Aorta (tissue), 5 donors: ENCODE measurements at places on chromosomes 1 and 21.

- DNase-seq, result peak; percentile 69
Measured at GRCh38 chr1:67791686-67792085, 41.6 kb downstream of the GNG12 start.

DNA sequence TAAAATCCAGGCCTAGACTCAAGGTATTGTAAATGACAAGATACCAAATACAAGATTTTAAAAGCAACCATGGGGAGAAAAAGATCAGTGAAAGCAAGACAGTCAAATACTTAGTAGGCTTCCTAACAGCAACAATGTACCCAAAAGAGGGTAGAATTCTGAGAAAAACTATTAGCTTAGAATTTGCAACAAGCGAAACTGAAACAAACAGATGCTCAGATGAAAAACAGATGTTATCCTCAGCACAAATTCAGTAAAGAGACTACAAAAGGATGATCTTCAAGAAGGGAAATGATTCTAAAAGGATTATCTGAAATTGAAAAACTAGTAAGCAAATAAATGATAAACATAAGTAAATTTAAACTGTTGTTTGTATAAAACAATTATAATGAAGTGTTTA, 40.0 kb downstream of the PDC start:
- DNase-seq, result no peak

- no peak for DNase-seq
Measured at GRCh38 chr1:232428786-232429530, 201.0 kb downstream of the SIPA1L2 start.

DNA sequence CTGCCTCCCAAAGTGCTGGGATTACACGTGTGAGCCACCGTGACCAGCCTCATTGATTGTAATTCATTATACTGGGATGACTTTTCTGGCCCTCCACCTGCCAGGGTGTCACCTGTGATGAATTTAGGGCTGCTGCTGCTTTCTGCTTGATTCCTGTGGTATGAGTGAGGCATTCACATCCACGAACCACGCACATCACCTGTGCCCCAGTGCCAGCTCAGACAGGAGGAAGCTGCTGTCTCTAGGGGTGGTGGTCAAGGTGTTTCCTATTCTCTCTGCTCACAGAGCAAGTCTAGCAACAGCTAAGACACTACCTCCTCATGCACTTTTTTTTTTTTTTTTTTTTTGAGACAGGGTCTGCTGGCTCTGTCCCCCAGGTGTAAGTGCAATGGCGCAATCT, 12.3 kb upstream of the LDLRAD2 start:
- DNase-seq, result no peak

- DNase-seq, result peak; percentile 84
Measured at GRCh38 chr1:153404768-153405167, 11.6 kb upstream of the S100A7A start.

GRCh38 chr1:963301-963651, 2.9 kb downstream of the KLHL17 start:
- DNase-seq, result no peak

DNA sequence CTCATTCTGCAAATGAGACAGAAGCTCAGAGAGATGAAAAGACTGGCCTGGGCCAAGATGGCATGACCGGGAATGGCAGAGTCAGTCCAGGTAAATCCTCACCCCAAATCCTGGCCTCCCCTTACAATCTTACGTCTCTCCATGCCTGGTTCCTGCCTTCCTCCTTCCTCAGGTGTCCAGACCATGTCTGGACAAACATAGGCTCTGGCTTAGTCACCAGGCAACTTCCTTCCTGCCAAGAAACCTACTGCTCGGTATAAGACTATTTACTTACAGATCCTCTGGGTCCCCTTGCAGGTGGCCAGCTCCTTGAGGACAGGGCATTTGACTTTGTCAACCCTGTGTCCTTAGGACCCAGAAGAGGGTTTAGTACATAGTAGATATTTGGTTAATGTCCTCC, 69.4 kb upstream of the ROR1 start:
- DNase-seq, result no peak

DNA sequence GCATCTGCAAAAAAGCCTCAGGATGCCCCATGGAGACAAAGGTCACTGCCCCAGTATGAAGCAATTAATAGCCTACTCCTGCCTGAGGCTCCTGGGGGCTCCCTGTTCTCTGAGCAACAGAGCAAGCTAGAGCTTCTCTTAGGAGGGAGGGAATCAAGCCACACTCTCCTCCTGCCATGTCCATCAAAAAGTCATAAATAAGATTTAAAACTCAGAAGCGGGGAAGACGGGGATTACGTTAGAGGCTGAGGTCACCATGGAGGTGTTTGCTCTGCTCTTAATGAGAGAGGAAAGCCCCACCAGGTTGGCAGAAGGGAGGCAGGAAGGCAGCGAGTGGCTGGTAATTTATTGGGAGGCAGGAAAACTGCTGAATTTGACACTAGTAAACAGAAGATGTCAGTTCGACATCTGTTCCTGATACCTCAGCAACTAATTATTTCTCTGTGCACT, 98.4 kb upstream of the TNR start:
- no peak for DNase-seq

- DNase-seq, result no peak
Measured at GRCh38 chr1:212688341-212689047, 11.1 kb downstream of the BATF3 start.

DNA sequence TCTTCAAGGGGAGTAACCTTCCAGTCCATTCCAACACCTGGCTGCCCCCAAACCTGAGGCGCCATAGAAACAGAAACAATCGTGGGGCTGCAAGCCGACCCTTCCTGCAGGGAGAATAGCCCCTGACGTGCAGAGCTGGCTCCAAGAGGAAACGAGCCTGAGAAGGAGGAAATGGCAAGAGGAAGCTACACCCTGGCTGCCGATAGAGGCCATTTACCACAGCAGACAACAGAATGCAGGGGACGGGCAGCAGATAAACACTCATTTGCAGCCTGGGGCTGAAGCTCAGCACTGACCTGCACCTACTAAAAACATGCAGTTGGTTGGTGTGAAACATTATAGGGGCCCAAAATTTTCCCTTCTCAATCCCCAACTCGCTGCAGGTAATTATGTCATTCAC, 8.7 kb upstream of the TDRD10 start:
- no peak for DNase-seq

DNA sequence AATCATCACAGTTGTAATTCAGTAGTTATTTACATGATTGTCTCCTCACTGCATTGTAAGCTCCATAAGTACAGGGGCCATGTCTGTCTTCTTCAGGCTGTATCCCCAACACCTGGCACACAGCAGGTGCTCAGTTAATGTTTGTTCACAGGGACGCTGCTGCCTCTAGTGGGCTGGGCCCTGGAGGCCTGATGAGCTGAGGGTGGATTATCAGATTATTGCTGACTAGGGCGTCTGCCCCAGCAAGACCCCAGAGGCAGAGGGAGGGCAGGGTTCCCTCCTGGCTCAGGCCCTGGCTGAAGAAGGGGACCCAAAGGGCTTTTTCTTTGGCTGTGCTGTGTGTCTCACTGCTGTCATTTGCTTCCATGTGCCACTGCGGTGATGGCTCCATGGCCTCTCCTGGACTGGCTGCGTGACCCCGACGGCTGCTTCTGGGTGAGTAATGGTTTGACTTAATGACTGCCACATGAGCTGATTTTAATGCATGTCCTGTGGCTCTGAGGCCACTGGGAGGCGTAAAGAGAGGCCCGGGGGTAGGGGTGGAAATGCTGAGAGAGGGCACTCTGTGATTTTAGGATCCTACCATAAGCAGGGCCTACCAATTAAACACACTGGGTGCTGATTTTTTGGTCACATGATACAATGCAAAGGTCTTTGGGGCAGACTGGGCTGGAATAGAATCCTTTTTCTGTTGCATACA, 20.8 kb upstream of the EPB41 start:
- no peak for DNase-seq

DNA sequence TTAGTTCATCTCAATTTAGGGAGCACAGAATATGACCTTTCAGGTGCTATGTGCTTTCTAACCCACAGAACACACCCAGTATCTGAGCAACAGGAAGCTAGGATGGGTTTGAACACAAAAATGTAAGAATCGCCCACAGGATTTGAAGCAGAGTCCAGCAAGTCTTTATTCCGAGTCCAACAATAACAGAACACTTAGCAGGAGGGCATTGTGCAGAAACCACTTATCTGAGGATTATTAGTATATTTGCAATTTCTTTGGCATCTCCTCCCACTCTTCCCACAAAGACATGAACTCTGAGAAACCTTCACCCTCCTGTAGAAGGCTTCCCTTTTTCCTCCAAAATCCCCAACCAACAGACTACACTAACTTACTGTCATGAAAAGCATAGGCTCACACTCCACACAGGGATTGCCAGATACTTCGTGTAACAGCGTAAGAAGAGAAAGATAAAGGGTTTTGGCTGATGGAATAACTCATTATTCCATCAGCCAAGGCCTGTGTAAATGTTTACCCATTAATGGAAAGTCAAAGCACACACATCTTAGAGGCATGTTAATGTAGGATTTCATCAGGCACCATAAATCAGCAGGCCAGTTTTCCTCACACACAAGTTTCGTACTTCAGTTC, 16.1 kb downstream of the SIPA1L2 start:
- no peak for DNase-seq

DNA sequence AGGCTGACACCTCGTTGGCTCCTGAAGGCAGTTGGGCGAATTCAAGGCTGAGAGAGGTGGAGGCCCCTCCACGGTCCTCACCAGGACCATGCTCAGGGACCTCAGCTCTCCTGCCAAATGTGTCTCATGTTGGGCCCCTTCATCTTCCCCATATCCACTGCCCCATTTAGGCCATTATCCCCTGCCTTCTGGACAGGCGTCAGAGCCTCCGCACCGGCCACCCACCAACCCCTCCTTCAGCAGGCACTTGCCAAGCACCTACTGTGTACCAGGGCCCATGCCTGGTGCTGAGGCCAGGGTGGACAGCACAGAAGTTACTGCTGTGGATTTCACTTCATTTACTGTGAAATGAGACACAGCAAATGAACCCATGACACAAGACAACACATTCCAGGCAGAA, 325.8 kb downstream of the MATN1 start:
- peak; percentile 9 for DNase-seq

GRCh38 chr1:205438213-205439158, 16.6 kb upstream of the LEMD1 start:
- DNase-seq, result peak; percentile 91

DNA sequence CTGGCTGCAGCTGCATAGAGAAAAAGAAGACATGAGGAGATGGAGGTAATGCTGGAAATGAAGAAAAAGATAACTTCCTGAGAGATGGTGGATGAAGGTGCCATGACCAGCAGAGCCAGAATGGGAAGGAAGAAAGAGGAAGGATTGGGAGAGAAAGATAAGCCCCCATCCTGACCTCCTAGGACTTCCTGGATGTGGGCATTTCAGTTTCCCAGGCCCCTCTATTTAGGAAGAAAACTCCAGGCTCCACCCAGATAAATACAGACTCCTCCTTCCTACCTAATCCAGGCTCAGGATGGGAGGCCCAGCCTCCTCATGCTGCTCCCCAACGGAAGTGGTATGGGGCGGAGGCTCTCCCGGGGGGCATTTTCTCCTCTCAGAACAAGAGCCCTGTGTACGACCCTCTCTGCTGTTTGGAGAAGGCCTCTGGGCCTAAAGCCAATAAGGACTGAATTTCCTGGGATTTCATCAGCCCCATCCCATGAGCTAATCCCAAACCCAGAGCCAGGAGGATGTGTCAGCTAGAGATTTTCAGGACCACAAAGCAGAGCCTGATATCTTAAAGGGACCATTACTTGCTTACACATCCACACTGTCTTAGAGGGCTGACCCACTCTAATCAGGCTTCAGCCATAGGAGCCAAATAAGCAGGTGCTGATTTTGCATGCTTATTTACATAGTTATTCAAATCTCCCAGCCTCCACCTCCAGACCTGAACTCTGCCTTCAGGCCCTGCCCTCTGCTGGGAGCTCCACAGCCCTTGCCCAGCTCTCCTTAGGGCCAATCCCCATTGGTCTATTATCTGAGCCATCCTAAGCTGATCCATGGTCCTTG, 5.1 kb upstream of the ARHGEF2 start:
- DNase-seq, result peak; percentile 82

DNA sequence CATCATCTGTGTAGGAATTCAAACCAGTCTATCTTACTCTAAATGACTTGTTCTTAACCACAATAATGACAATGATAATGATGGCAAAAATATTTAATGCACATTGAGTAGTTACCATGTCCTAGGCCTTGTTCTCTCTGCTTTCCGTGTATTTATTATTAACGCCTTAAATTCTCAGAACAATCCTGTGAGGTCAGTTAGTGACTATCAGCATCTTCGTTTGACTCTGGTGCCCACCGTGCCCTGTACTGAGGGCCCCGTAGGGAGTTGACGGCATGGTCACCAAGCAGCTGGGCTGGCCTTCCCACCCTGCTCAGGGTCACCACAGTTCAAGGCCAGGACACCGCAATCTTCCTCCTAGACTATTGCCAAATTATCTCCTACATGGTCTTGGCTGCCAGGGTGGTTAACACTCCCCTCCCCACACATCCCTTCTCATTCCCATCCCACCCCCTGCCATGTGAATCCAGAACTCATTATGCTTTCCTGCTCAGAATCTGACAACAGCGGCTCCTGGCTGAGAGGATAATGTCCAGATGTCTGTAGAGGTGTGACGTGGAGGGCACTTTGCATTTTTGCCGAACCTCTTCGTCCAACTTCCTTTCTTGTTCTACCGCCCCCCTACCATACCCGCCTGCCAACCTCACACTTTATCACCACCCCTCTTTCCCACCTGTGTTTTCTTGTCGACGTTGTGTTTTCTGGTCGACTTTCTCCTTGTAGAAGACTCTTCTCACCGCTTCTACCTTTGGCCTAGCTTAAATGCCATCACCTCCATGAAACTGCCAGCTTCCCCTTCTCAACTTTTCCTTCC, 33.4 kb downstream of the IGFN1 start:
- peak; percentile 49 for DNase-seq

DNA sequence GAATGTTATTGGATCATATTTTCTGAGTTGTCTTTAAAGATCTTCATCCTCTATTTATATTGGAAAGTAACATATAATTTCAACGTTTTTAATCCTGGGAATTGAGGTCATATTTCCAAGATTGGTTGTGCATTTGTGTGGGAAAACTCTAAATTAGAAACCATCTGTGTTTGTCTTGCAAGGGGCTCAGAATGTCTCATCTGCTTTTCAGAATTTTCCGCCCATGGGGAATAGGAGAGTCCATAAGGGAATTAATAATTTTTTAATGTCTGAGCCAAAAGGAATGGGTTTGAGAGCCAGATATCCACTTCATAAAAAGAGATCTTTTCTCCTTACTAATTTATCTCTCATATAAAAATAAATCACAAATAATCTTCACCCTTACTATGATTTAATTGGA, 84.8 kb upstream of the MAP1LC3C start:
- DNase-seq, result no peak

DNA sequence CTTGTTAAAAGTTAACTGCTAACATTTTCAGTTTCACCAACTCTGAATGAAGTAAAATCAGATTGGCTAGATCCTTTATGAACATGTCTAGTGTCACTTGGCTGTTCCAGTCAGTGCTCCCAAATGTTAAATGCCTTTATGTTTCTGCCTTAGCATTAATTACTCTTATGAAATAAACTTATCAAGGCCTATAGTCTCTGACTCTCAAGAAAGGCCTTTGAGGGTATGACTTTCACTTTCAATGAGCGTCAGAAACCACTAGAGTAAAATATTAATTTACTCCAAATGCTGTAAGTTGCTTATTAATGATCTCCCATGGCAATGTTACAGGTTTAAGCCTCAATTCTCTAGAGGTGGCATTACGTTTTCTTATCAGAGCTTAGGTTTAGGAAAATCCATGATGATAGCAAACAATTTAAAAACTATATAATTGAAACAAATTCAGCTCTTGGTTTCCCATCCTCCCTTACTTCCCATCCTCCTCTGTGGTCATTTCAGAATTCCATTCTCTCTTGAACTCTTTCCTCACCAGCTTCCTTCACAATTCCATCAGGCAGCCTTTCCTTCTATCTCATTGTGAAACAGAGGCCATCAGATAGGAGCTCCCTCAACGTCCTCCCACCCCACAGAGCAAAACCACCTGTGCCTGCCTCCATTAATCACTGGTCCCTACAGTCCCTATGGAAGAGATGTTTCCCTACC, 108.6 kb upstream of the COP1 start:
- DNase-seq, result no peak
